ENCODE measurements at places on chromosomes 1 and 21.

DNA sequence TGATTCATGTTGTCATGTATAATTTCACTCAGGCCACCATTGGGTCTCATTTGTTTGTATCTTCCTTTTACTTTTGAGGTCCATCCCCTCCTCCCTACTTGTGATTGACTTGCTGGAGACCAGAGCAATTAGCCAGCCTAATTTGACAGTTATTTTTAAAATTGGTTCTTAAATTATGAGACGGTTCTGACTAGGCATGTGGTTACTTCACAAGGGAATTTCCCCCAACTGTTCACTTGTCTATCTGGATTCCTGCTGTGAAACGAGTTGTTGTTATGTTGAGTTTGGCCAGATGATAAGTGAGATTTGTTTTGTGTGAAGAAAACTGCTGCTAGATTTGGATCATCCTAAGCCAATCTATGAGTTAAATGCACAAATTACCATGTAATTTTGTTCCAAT, 359.1 kb downstream of the BARHL2 start:
- DNase-seq: no peak

DNA sequence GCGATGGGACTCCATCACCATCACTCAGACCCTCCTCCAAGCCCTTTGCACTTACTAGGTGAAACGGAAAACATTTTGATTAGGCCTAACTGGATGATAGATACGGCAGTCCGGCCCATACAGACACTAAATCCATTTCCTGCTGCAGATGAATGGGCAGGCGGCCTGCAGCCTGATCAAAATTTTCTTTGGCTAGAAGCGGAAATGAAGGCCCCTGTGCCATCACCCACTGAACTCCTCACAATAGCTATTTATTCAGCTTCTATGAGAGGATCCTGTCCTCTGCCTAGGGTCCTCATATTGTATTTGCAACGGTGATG, 200.5 kb downstream of the OMA1 start:
- no peak for DNase-seq

DNA sequence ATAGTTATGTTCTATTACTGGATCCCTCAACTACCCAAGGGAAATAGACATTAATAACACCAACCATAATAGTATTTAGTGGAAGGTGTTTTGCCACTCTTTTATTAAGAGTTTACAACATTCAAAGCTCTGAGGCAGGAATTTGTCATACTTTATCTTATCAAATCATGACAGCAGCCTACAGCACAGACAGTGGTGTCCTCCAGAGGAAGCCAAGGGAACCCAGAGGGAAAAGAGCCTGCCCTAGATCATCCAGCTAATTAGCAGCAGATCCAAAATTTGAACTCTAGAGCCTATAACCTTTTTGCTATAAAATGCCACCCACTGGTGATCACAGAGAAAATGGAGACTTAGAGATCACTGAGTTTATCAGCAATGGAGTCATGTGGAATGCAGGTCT, 18.2 kb downstream of the VAV3 start:
- no peak for DNase-seq

DNA sequence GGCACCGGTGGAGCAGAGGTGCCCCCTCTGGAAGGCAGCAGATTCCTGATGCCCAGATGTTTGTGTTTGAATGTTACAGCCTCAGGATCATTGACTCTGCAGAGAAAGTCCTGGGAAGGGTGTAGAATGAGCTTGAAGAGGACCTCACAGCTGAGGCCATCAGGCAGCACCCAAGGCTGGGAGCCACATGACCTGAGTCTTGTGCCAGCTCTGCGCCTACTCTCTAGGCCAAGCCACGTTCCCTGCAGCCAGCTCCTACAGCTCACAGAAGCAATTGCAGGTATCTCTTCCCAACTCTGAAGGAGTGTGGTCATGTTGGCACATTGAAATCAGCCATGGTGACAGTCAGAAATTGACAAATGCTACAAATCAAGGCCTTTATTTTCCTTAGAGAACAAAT, 36.3 kb downstream of the GRHL3 start:
- no peak for DNase-seq

DNA sequence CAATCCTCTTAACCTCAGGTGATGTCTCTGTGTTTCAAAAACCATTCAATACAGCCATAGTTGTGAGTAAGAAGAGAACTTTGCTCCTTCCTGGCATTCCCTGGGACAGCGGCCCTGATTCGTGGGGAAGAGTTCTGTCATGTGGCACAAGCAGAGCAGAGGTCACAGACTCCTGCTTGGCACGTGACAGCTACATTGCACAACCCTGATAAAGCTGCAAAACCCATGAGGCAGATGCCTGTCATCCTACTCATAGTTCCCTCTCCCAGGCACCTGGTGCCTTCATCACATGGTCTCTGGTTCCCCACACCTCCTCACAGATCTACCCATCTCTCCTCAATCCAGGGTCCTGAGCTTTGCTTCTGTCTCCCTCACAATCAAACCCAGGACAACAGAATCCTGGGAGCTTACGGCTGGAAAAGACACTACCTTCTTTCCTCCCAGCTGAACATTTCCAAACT, 70.8 kb downstream of the PLPP3 start:
- DNase-seq: no peak

DNA sequence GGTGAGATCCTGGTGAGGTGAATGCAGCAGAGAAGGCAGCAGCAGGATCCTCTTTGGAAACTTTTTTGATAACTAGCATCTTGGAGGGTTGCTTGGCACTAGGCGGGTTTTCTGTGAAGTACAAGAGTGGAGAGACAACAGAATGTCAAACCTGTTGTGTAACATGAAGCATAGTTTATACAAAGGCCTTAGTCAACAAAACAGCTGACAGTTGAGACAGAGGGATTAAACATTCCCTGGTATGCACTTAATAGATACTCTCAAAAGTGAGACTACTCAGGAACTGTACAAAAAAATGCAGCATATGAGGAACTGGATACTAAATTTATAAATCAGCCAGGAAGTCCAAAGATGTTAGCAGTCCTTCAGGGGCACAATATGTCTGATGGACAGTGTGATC, 16.4 kb upstream of the CCDC17 start:
- DNase-seq: no peak

GRCh38 chr1:92259350-92259749, 39.4 kb downstream of the GLMN start:
- no peak for DNase-seq

GRCh38 chr1:5911871-5912271, 80.4 kb downstream of the NPHP4 start:
- DNase-seq: no peak

DNA sequence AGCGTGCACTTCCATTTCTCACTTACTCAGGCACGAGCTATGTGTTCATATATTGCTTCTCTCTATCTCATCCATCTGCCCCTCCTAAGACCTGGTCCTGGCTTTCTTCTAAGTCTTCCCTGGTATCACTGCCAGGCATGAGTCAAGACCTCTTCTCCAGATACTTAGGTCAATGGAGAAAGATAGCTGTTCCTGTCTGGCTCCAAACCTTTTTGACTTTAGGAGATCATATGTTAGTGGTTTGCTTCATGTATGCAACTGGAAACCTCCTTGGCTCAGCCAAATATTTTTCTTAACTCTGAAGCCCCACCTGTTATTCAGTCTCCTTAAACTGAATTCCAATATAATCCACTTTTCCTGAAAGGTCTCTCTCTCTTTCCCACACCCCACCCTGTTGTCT, 211.6 kb upstream of the PTBP2 start:
- no peak for DNase-seq

DNA sequence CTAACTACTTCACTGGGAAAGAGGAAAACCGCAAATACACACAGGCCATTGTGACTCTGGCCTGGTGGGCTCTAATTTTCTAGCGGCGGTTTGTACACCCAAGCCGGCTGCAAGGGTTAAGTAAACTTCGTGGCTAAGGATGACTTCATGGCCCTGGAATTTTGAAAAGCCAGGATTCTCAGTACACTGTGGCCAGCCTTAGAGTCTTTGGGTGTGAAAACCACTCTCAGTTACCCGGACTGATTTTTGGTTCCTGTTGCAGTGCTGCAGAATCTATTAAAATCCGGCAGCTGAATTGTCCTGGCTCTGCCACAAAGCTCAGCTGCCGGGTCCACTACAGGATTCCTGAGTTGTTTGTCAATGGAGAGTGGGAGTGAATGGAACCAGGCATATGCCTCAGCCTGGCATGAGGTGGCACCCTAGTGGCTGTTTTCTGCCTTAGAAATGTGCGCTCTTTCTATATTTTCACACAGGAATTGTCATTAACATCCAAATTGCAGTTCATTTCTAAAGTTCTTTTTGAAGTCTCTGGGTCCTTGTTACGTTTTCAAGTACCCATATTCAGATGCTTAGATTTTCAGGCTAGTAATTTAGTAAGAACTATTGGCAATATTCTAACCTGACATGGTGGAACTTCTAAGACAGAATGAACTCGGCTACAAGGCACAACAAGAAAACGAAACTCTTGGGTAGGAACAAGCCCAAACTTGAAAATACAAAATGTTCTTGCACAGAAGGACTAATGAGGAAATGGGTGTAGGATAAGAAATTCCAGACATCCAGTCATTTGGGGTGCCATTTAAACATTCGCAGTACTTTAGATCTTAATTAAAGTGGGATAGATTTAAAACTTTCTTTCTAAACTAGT, 255.9 kb downstream of the NFIA start:
- DNase-seq: peak; percentile 75

DNA sequence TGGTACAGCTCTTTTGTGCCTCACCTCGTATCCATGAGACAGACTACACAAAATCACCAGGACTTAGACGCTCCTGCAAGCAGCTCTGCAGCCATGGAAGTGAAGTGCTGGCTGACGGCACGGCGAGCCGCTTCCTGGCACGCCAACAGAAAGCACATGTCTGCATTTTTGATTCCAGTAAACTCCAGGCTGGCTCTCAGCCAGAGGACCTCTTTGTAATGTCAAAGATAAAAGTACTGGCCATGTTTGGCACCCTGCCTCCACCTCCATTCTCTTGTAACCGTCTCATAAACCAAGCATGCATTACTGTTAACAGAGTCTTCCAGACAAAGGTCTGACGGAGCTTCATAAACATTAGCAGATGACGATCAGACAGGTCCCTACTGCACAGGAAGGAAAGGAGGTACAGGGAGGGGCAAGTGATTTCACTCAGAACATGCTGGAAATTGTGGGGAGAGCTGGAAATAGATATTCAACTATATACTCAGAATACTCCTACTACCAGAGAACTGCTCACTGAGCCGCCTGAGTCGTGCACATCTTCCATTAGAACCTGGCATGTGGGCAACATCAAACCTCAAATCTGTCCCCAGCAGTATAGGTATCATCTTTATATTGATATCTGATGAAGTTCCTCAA, 632.0 kb downstream of the SMYD3 start:
- DNase-seq: peak; percentile 85

DNA sequence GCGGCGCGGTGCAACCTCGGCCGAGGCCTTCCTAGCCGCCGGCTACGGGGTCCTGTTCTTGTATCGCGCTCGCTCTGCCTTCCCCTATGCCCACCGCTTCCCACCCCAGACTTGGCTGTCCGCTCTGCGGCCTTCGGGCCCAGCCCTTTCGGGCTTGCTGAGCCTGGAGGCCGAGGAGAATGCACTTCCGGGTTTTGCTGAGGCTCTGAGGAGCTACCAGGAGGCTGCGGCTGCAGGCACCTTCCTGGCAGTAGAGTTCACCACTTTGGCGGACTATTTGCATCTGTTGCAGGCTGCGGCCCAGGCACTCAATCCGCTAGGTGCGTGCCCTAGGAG, 379 bp downstream of the PPCS start:
- DNase-seq: peak; percentile 29

DNA sequence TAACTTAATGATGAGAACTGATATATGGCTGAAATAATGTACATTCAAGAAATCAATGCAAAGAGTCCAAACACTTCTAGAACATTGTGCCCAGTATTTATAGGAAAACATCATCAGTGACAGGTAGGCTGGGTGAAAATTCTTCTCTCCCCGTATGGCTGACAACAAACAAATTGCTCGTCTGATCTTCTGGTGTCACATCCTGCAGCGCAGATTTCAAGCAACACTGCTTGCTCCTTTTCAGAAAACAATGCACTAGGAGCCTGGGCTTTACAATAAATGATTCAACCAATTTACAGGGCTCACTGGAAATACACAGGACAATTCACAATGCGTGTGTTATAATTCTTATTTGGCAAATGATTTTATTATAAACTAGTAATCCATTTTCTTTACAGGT, 185.3 kb downstream of the RERE start:
- no peak for DNase-seq

Measured in smooth muscle cell of the brain vasculature (primary cell).